ENCODE measurements at places on chromosomes 12 and 14.
A peak's percentile ranks its signal among the peaks of the same experiment; 100 is the strongest.

DNA sequence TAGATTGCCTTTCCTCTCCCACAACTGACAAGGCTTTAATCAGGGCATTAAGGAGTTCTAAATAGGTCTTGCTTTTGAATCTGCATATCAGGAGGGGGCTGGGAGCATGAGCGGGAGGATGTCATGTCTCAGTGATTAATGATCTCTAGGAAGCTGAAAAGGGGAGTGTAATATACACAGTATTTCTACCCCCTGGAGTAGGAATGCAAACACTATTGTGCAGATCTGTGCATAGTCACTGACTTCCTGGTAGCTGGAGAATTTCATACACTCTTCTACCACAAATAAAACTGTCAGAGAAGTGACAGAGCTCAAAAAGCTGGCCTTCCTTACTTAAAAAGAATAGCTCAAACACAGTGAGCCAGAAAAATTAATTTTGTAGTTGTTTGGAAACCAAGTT is 65.8 kb downstream of the RIC8B start:
- DNase-seq, result no peak

DNA sequence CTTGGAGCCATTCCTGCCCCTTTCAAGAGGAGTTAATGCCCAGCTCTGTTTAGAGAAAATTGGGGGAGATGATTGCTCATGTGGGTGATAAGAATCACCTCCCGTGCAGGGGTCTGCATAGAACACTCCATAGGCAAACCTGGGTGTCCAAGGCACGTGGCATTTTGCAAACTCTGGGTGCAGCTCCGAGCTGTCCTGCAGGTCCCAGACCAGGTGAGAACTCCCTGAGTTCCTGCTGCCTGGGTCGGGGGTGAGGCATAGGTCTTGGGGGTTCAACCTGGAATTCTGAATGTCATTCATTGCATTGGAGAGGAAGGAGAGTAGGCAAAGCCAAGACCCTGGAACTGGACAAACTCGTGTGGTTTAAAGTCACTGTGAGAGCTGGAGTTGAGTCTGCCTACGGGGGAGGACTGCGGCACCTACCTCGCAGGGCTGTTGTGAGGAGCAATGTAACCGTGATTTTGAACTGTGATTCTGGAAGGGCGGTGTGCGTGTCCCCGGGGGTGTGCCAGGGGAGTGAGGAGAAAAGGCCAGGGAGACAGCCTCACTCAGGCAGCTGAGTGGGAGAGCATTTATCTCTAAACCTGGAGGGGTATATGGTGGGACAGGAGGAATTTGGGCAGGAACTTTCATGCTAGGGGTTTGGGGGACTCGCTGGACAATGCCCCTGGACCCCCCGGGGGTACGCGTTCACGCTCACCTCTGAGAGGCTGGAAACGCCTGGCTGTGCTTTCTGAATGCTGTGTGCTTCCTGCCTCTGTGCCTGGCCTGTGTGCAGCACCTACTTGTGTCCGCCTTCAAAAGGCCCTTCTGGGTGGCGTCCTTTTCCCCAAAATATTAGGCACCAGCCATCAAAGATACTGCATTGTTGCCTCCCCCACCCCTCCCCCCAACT is 30.4 kb downstream of the MEG3 start:
- DNase-seq, result no peak

DNA sequence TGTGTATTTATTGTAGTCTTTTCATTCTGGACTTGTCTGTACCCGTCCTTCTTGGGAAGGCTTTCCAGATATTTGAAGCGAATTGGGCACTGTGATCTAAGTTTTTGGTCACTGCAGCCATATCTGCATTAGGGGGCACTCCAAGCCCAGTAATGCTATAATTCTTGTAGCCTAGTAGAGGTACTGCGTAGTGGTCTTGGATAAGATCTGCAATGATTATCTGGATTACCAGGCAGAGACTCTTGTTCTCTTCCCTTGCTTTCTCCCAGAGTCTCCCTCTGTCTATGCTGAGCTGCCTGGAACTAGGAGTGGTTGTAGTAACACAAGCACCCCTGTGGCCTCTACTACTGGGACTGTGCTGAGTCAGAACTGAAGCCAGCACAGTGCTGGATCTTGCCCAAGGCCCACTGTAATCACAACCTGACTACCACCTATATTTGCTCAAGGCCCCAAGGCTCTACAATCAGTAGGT is 30.0 kb downstream of the SLC38A2 start:
- no peak for DNase-seq

DNA sequence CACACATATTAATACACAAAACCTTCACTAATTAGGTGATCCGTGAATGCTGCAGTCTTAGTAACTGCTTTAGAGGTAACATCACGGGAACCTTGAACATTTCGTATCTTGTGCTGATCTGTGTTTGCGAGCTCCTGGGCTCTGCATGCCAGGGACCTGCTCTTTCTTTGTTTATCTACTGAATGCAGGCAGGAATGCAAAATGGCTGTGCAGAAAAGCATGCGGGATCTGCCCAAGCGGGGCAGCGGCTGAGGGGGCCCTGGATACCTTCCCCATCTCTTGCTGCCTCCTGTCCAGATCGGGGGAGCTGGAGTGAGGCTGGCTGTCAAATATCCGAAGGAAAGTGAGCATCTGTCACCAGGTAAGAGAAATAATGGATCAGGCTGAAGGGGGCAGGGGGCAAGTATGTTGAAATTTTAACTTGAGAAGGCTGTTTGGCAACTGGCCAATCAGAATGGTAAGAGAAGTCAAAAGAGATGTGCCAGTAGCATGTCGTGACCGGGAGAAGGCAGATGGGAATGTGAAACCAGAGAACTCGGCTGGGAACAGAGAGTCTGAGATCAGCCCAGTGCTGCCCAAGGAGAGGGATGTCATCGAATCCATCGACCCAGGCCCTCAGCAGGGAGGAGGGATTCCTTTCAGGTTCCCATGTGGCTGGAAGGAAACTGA is 191.4 kb downstream of the TTC7B start:
- DNase-seq, result no peak

- no peak for DNase-seq
These were observed 60.9 kb upstream of the PSMA6 start for GRCh38 chr14:35231207-35231760.

DNA sequence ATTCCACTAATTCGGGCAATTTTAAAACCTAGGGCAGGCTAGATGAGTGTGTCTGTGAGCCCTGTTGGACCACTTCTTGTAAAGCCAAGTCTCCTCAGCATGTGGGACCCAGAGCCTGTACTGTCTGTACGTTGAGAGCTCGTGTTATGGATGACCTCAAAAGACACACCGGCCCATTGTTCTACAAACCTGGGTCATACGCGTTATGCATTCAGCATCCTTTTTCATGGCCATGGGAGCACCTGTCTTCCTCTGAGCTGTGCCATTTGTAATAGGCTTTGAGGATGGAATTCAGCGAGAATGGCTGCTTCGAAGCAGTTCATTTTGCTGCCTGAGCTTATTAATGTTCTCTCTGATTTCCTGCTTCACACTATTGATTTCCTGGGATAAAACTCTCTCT is 15.0 kb downstream of the WSCD2 start:
- no peak for DNase-seq

- peak; percentile 47 for DNase-seq
These were observed 149.4 kb upstream of the HIF1A start for GRCh38 chr14:61545726-61546455.

DNA sequence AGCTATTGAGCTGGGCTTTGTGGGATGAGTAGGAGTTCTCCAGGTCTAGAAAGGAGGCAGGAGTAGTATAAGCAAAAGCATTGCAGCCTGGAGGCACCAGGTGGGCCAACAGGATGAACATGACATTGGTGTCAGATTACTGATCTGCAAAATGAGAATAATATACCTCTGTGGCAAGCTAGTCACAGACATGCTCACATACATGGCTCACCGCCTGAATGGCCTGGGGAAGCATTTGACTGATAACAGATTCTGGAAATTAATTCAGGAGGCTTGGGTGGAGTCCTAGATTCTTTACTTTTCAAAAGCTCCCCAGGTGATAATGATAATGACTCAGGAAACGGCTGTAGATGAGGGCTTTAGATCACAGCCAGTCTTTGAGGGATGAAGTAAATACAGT is 709 bp downstream of the TCL1B start:
- DNase-seq, result no peak

DNA sequence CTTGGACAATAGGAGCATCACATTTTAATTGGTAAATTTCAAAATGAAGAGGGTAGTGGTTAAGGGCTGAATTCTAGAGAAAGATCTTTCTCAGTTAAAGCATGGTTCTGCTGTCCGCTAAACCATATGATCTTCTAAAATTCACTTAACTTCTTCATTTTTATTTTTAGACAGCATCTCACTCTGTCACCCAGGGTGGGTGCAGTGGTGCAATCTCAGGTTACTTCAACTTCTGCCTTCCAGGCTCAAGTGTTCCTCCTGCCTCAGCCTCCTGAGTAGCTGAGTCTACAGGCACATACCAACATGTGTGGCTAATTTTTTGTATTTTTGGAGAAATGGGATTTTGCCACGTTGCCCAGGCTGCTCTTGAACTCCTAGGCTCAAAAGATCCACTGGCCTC is 226.7 kb upstream of the ABCD2 start:
- no peak for DNase-seq

DNA sequence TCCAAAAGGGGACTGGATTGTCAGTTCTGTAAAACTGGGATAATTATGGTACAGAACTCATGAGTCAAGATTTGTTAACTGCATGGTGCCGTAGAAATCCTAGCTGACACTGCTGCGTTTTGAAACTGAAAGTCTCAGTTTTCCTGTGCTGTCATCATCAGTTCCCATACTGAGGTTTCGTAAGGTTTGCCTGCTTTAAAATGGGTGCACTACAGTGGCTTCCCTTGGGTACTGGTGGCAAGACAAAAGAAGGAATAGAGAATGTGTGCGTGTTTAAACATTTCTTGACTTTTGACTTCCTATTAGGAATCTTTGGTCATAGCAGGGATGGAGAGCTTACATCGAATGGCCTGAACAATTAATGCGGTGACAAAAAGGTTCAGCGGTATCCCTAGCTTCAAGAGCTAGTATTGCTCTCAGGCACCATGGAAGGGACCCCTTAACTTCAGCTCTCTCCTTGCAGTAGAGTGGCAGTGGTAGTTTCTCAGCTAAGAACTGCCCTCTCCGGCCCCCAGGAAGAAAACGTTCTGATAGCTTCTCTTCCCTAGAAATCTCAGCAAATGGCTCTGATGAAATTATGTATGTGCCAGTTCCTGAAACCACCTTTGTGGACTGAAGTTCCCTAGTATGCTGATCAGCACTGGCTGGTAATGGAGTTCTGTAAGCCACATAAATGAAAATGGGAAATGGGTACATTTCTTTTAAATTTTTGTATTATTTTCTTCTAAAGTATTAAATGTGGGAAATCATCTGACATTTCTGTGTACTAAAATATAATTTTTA is 28.9 kb downstream of the ANO6 start:
- DNase-seq, result no peak

DNA sequence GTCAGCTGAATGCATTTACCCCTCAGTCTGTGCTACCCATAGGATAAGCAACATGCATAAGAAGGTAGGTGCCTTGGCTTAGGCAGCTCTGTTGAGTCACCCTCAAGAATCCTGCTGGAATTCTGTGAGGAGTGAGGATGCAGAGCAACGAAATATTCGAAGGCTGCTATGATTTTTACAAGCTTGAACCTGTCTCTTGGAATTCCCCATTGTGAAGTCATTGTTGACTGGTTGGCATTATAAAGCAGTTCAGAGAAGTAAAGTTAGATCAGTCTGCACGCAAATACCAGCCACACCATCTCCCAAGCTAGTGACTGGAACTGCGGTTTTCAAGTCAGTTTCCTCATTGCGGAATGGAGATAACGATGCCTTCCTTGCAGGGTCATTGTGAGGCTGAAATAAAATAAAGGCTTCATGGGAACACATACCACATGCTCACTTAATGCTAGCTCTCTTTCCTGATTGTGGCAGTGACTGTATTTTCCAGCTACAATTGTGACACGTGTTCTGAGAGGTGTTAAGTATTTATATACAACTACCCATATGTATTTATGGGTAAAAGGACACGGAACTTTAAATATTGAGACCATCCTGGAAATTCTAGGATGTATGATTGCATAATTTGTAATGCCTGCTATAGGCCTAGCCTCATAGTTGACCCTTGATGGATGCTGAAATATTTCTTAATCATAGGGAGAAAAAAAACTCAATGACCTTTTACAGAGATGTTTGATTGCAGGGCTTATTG is 96.7 kb downstream of the ETV6 start:
- no peak for DNase-seq

DNA sequence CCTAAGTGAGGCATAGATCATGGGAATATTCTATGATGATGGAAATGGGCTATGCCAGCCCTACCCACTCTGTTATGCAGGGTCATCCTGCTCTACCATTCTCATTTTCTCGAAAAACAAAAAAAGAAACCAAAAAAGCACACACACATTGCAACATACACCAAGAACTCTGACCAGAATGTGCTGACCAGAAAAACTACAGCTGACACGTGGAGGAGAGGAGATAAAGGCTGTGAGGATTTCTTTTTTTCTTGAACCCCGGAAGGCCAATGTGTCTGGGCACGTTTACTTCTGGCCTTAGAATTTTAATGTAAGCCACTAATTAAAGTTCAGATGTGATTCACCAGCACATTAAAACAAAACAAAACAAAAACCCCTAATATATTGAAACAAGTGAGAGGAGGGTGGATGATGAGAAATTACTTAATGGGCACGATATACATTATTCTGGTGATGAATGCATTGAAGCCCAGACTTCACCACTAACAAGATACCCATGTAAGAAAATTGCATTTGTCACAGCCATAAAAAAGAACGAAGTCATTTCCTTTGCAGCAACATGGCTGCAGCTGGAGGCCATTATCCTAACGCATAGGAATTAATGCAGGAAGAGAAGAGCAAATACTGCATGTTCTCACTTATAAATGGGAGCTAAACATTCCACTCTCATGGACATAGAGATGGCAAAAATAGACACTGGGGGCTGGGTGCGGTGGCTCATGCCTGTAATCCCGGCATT is 66.3 kb upstream of the PLEKHG3 start:
- no peak for DNase-seq

DNA sequence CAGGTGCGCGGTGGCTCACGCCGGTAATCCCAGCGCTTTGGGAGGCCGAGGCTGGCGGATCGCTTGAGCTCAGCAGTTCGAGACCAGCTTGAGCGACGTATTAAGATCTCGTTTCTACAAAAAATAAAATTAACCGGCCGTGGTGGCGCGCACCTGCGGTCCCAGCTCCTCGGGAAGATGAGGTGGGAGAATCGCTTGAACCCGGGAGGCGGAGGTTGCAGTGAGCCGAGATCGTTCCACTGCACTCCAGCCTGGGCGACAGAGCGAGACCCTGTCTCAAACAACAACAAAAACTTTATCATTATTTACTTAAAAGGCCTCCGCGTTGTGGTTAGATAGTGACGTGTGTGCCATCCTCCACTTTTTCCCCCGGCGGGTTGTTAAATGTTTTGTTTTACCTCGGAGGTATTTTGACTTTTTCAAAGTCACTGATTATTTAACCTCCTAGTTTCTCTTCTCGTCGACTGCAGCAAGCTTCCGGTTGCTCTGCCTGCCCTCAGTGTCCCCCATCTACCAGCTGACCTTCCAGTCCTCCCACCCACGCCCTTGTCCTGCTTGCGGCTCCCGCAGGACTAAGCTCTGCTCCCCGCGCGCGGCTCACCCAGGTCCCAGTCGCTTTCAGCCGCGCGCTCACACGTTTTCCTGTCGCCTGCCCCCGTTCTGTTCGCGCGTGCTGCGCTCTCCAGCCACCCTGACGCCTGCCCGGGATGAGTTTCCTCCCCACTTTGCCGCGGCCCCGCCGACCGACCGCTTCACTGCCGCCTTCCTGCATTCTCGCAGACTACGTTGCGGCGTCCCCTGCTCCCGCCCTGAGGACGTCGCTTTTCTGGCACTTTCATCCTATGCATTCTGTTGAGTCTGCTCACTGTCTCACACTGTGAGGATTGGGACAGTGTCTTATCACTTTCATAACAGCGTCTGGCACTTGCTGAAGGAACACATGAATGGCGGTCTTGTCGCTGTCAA is 1.2 kb upstream of the SCAF11 start:
- DNase-seq, result peak; percentile 71

GRCh38 chr14:104933746-104934733 is 9.4 kb downstream of the PLD4 start:
- DNase-seq, result no peak
